ENCODE measurements at places on chromosomes 7 and 10. TPM values are rescaled to one million over a fixed set of nuclear protein-coding genes. Genes with fewer than 3 reads are reported as not detected.
A peak's percentile ranks its signal among the peaks of the same experiment; 100 is the strongest.

The AEBP1 gene
- total RNA-seq, result 29.1 TPM

The LZTS2 gene
- total RNA-seq, result 14.5 TPM

The FAM25G gene
- total RNA-seq, result not detected

- H3K36me3 ChIP-seq, result peaks cover 53% of the 10 kb centered on the region
- H3K27me3 ChIP-seq, result no peaks in the 10 kb centered on the region
These were observed 7.2 kb downstream of the DBNL start for GRCh38 chr7:44051611-44052220.

DNA sequence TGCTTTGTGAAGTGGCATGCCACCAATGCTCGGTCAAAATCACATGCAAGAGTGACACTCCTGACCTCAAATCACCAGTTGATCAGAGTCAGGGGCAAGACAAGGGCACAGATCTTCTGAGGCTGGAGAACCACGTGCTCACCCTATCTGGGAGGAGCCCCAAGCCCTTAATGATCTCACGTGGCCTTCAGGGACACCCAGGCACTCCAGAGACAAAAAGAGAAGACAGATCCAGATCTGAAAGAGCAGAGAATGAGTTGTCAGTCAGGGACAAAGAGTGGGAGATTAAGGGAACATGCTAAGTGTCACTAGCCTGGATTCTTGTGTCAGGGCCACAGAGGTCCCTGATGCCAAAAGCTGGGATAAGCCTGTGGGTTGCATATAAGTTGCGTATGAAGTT is 134.3 kb downstream of the PLXNA4 start:
- DNase-seq, result no peak
- no peak overlapping the region for H3K27ac ChIP-seq
- no peak overlapping the region for H3K4me3 ChIP-seq
- no peaks in the 10 kb centered on the region for H3K27me3 ChIP-seq
- H3K4me1 ChIP-seq, result peaks cover 39% of the 10 kb centered on the region

DNA sequence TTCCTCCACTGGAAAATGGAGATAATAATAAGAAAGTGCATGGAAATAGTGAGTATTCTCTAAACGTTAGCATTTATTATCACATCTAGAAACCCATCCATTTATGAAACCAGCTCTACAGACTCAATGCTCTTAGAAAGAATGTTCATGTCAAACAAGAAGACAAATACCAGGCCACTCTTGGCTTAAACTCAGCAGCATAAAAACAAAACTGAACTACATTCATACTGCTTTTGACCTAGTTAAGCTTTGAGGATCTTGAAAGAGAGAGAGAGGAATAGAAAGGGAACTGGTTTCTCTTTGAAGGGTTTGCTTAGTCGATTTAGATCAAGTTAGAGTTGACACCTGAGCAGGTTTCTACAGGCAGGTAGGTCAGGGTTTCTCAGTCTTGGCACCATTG is 332.9 kb upstream of the PRKCQ start:
- no peak overlapping the region for H3K4me3 ChIP-seq
- no peak overlapping the region for H3K27ac ChIP-seq
- no peak for DNase-seq
- no peaks in the 10 kb centered on the region for H3K36me3 ChIP-seq
- no peaks in the 10 kb centered on the region for H3K4me1 ChIP-seq
- H3K27me3 ChIP-seq, result no peaks in the 10 kb centered on the region

- no peak for DNase-seq
- H3K36me3 ChIP-seq, result no peaks in the 10 kb centered on the region
- H3K4me1 ChIP-seq, result no peaks in the 10 kb centered on the region
- H3K27me3 ChIP-seq, result peaks cover 2% of the 10 kb centered on the region
- H3K4me3 ChIP-seq, result no peak overlapping the region
These were observed 105.8 kb downstream of the BMPER start for GRCh38 chr7:34011017-34011695.

- H3K27ac ChIP-seq, result no peak overlapping the region
- H3K4me3 ChIP-seq, result no peak overlapping the region
- H3K27me3 ChIP-seq, result no peaks in the 10 kb centered on the region
- H3K36me3 ChIP-seq, result no peaks in the 10 kb centered on the region
- no peak for DNase-seq
These were observed 412.7 kb upstream of the ANKRD30A start for GRCh38 chr10:36712695-36713094.

DNA sequence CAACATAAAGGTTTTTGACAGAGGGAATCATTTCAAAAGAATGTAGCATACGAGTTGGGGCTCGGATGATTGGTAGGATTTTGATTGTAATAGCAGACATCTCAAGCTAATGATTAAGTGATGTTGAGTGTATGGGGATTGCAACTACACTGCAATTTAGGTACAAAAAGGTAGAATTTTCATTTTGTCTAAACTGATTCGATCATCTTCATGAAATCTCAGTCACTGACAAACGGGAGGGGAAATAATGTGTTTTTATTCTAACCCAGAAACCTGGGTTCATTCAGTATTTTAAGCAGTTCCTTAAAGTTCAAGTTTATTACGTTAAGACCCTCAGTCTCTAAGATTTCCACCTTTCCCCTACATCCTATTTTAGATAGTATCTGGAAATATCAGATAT is 3.9 kb upstream of the PHYHIPL start:
- H3K27ac ChIP-seq, result no peak overlapping the region
- DNase-seq, result no peak
- peaks cover 17% of the 10 kb centered on the region for H3K27me3 ChIP-seq
- H3K36me3 ChIP-seq, result no peaks in the 10 kb centered on the region

The TUBAL3 gene
- total RNA-seq, result not detected

GRCh38 chr7:137977173-137977572 is 24.7 kb downstream of the CREB3L2 start:
- no peak overlapping the region for H3K27ac ChIP-seq
- H3K36me3 ChIP-seq, result peaks cover 7% of the 10 kb centered on the region
- DNase-seq, result no peak
- no peaks in the 10 kb centered on the region for H3K4me1 ChIP-seq
- no peak overlapping the region for H3K4me3 ChIP-seq

- H3K27ac ChIP-seq, result peak overlapping the region; percentile 75
- H3K4me1 ChIP-seq, result peaks cover 32% of the 10 kb centered on the region
- peak overlapping the region; percentile 47 for H3K4me3 ChIP-seq
- H3K36me3 ChIP-seq, result no peaks in the 10 kb centered on the region
- no peak for DNase-seq
These were observed 33.5 kb downstream of the FIGNL1 start for GRCh38 chr7:50416527-50417182.

DNA sequence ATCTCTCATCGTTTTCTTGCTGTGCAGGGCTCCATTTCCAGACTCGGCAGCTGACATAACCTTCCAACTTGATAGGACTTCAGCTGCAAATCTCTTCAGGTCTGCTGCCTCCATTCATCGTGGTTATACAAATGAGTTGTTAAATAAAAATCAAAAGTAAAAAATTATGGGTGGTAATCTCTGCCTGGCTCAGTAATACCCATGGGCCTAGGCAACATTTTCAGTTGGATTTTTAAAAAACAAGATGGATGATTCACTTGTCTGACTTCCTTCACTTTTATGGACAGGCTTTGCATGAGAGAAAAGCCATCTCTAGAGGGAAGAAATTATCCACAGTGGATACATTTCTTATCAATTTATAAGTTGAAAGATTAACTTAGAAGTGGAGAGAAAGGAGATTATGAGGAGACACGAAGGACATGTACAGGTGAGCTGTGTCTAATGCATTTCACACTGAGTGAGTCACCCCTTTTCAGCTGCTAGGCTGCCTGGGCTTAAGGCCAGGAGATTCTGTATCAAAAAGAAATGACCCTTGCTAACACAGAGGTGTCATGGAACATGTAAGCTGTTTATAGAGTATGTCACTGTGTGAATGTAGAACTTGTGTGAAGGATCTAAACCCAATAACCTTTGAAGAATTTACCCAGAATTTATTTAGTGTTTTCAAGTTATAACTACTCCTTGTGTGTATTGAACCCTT is 495.1 kb downstream of the AUTS2 start:
- no peaks in the 10 kb centered on the region for H3K4me1 ChIP-seq
- H3K4me3 ChIP-seq, result no peak overlapping the region

GRCh38 chr10:109696981-109697775 is 226.1 kb downstream of the XPNPEP1 start:
- no peak for DNase-seq
- no peaks in the 10 kb centered on the region for H3K4me1 ChIP-seq
- no peaks in the 10 kb centered on the region for H3K36me3 ChIP-seq
- H3K27me3 ChIP-seq, result no peaks in the 10 kb centered on the region
- no peak overlapping the region for H3K27ac ChIP-seq

The INPP5A gene
- total RNA-seq, result 10.4 TPM

- peak; percentile 42 for DNase-seq
- H3K27me3 ChIP-seq, result peaks cover 44% of the 10 kb centered on the region
- peaks cover 15% of the 10 kb centered on the region for H3K4me1 ChIP-seq
- H3K36me3 ChIP-seq, result peaks cover 3% of the 10 kb centered on the region
- peak overlapping the region; percentile 72 for H3K4me3 ChIP-seq
These were observed 863 bp downstream of the ST8SIA6 start for GRCh38 chr10:17453373-17454091.

DNA sequence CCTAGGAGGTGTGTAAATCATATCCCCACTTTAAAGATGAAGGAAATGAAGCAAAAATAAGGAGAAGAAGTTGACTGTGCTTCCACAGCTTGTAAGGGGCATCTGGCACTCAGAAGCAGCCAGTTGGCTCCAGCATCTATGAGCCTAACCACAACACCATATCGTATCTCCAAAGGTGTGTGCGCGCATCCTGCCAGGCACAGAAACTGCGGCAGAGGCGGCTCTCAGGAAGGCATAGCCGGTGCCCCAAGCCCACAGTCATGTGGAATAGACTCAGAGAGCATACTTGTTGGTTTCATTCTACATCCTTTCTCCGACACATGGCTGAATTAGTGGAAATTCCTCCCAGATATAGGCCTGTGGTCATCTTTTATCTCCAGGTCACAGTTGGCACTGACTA is 423.9 kb downstream of the CALN1 start:
- no peak for DNase-seq
- no peak overlapping the region for H3K4me3 ChIP-seq
- H3K27ac ChIP-seq, result no peak overlapping the region
- no peaks in the 10 kb centered on the region for H3K36me3 ChIP-seq
- no peaks in the 10 kb centered on the region for H3K27me3 ChIP-seq

DNA sequence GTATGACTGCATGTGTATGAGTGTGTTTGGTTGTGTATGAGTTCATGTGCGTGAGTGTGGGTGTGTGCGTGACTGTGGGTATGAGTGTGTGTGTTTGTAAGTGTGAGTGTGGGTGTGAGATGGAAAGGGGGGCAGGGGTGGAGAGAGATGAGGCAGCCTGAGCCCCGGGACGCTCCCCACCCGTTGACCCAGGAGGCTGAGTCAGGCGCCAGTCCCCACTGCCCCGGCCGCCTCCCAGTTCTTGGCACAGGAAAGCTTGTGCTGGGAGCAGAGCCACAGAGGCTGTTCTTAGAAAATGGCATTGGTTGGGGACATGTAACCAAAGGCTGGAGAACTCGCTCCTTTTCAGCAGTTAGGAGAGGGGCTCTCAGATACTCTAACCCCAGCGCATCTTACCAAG is 27.8 kb upstream of the NUB1 start:
- DNase-seq, result peak; percentile 35
- H3K4me3 ChIP-seq, result no peak overlapping the region
- H3K27ac ChIP-seq, result no peak overlapping the region
- H3K4me1 ChIP-seq, result peaks cover 10% of the 10 kb centered on the region
- H3K27me3 ChIP-seq, result no peaks in the 10 kb centered on the region

The AGBL3 gene
- 2.9 TPM for total RNA-seq

The PON3 gene
- total RNA-seq, result not detected

Measured in activated CD8-positive, alpha-beta T cell treated with anti-CD3 and anti-CD28 coated beads for 36 hours (primary cell).